DND-41 (cell line): ENCODE measurements at places on chromosomes 16 and 17.

GRCh38 chr16:27461483-27462171 lies 59.7 kb downstream of the IL21R start:
- no peak for DNase-seq

DNA sequence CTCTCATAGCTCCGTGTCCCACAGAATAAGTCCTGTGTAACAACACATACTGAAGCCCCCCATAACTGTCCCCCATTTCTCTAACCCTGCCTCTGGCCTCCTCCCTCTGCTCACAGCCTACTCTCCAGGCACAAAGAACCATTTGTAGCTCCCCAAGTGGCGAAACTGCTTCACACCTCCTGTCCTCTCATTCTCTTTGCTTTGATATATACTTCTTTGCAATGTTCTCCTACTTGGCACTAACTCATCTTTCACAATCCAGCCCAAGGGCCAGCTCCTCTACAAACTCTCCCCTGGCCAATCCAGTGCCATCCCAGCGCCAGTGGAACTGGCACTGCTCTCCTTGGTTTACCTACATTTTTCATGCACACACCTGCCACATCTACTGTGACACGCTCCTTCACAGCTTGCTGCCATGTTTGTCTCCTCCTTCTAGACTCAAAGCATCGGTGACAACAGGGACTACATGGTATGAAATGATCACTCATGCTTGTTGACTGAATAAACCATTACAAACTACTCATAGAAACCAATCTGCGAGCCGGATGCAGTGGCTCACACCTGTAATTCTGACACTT lies 12.8 kb downstream of the CYTH1 start:
- no peak for DNase-seq

GRCh38 chr17:725746-726145 lies 6.7 kb upstream of the TLCD3A start:
- DNase-seq = no peak

GRCh38 chr17:80913928-80914821 lies 77.5 kb upstream of the CHMP6 start:
- no peak for DNase-seq

GRCh38 chr17:82277851-82278250 lies 4.4 kb upstream of the CSNK1D start:
- DNase-seq = no peak

DNA sequence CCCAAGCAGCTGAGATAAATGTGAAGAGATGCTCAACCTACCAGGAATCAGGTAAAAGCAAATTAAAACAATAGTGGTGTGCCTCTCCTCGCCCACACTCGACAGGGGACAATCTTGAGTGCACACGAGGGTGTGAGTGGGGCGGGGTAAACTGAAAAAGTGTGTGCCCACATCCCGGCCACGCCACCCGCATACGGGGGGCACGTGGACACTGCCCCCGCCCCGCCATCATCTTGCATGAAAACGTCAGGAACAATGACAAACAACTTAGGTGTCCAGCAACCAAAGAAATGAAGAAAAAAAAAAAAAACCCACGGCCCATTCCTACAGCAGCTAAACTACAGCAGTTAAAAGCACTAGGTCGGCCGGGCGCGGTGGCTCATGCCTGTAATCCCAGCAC lies 14.1 kb downstream of the PEMT start:
- DNase-seq = no peak

DNA sequence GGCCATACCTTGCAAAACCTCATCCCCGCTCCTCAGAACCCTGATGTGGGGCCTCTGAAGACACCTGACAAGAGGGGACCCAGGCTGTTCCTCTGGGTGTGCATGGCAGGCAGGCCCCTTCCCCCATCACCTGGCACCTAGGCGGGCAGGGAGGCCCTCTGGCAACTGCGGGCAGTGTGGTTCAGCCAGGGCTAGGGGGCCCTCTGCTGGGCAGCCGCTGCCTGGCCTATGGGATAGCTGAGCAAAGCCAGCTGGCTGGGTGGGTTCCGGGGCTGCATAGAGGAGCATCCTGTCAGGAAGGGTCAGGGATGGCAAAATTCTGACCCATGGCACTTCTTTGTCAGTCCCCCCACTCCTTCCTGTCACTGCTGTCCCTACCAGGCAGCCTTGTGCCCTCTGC lies 228.7 kb upstream of the ASIC2 start:
- peak; percentile 6 for DNase-seq
